ENCODE measurements at places on chromosomes 1 and 21.

- DNase-seq = no peak
Measured at GRCh38 chr1:178282949-178283367, 189.1 kb downstream of the RASAL2 start.

DNA sequence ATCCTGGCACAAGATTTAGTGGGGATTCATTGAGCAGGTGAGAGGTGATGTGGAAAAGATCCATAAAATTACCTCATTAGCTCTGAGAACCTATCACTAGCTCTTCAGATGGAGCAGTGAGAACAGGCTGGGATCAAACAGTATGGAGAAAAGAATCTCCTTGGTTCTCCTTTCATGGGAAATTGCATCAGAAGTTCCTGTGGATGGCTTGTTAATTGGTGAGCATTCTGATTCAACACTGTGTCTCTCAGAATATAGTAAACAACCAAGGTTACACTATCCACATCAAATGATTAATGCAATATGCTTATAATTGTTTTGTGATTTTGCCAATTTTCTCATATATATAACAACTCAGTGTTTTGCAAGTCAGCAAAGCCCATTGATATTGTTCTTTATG, 8.3 kb upstream of the CD55 start:
- no peak for DNase-seq

DNA sequence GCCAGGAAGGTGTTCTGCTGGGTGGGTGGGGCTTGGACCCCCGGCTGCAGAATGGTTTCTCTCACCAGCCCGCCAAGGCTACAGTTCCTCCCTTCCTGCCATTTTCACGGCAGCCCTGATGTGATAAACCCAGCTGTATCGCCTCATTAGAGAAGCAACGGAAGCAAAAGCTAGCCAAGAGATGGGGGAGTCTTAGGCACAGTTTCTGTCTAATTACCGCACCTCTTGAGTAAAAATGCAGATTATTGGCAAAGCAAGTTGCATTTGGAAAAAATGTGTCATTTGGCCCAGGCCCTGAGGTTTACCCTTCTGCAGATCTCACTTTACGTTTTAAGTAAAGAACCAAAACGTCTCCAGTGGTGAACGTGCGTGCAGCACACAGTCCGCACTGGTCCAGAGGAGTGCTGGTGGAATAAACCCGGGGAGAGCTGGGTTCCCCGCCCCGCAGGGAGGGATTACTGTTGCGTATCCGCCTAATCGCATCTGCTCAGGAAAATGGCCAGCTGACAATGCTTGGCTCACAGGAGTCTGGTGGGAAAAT, 109.9 kb downstream of the GALNT2 start:
- no peak for DNase-seq

DNA sequence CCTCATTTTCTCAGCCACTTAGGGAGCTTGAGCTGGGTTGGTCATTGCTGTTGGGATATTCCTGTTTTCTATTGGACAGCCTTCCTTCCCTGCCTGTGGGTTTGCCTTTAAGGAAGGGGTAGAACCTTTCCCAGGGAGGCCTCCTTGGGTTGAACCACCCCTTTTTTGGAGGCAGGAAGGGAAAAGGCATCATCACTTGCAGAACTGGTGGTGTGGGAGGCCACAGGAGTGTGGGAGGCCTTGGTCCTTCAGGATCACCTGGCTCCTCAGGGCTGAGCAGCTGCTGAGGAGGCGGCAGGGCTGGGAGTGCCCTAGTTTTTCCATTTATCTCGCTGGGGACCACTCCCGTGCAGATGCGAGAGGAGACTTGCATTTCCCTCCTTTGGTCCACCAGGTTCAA, 667 bp upstream of the CYB561D1 start:
- no peak for DNase-seq

- peak; percentile 92 for DNase-seq
Measured at GRCh38 chr1:160083968-160084770, 2.8 kb downstream of the KCNJ9 start.
